Thoracic aorta (tissue), 2 donors: ENCODE measurements at places on chromosomes 3 and 15.

GRCh38 chr3:149968216-149968615 lies 2.5 kb downstream of the PFN2 start:
- peaks cover 5% of the 10 kb centered on the region for H3K36me3 ChIP-seq
- H3K27ac ChIP-seq, result peak overlapping the region; percentile 98
- H3K27me3 ChIP-seq, result no peaks in the 10 kb centered on the region
- H3K4me3 ChIP-seq, result peak overlapping the region; percentile 98
- DNase-seq, result no peak
- peaks cover 23% of the 10 kb centered on the region for H3K4me1 ChIP-seq

- no peak overlapping the region for H3K4me3 ChIP-seq
- no peak overlapping the region for H3K27ac ChIP-seq
Measured at GRCh38 chr3:2510591-2511145, 412.0 kb downstream of the CNTN4 start.

DNA sequence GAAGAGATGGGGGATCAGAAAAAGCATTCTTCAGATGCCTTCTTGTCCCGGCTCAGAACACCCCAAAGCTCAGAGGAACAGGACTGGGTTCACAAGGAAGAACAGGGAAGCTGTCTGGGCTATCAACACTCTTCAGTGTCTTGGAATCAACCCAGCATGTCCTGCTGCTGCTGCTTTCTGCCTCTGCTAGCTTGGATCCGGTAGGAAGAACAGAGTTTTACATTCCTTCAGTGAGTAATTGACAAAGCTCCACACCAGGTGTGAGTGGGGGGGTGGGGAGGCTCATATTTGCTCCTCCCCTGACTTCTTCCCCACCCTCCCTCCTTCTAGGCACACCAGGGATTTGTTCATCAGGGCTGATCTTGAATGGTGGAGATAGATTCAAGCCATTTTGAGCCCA lies 13.1 kb upstream of the ETV5 start:
- no peaks in the 10 kb centered on the region for H3K36me3 ChIP-seq
- DNase-seq, result no peak
- peaks cover 3% of the 10 kb centered on the region for H3K4me1 ChIP-seq
- no peak overlapping the region for H3K27ac ChIP-seq

DNA sequence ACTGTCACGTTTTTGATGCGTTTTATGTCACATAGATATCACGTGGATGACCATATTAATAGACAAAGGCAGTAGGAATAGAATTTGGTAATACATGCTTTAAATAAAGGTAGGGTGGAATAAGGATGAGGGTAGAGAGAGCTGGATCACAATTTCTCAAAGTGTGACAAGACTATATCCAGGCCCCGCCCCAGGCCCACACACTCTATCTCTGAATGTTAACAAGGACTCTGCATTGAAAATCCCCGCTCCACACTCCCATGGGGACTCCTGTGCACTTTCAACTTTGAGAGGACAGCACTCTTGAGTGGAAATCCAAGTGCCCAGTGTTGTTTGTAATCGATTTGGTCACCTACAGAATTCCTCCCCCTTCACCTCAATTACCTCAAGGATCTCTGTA lies 31.4 kb downstream of the ETV5 start:
- H3K27ac ChIP-seq, result no peak overlapping the region
- DNase-seq, result no peak
- no peak overlapping the region for H3K4me3 ChIP-seq

GRCh38 chr3:44031387-44032380 lies 210.0 kb upstream of the TOPAZ1 start:
- H3K4me1 ChIP-seq, result no peaks in the 10 kb centered on the region
- H3K36me3 ChIP-seq, result no peaks in the 10 kb centered on the region
- H3K4me3 ChIP-seq, result no peak overlapping the region
- no peak for DNase-seq
- no peaks in the 10 kb centered on the region for H3K27me3 ChIP-seq
- H3K27ac ChIP-seq, result no peak overlapping the region

- peaks cover 8% of the 10 kb centered on the region for H3K4me1 ChIP-seq
- H3K4me3 ChIP-seq, result no peak overlapping the region
Measured at GRCh38 chr3:134477002-134477401, 8.8 kb downstream of the ANAPC13 start.

DNA sequence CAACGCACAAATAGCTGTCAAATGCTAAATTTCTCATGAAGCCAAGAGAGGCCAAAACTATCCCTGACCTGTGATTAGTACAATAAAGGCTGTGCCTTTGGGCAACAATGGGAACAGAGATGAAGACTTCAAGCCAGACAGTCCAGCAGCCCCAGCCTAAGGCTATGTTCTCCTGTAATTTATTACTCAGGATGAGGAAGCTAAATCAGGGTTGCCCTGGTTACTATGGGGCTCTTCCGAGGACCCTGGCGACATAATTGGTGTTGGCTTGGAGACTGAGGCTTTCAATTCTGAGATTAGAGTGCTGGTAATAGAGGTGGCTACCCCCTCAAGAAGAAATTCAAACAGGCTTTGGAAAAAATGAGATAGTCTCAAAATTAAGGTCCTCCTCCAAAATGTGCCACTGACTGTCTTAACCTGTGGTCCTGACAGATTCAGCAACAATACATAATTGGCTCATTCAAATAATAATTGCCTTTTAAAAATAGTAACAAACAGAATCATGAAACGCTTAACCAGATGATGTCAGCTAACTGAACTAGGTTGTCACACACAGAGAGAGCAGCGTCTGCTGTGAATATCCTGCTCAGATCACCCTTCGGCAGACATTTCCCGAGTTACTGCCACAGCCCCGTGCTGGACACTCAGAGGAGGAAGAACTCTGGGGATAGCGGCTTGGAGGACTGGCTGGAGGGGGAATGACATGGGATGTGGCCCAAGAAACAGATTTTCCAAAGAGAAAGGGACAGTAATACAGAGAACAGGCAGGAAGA lies 43.0 kb downstream of the NSMCE3 start:
- no peak overlapping the region for H3K27ac ChIP-seq
- H3K4me3 ChIP-seq, result no peak overlapping the region
- H3K4me1 ChIP-seq, result no peaks in the 10 kb centered on the region
- no peaks in the 10 kb centered on the region for H3K36me3 ChIP-seq

DNA sequence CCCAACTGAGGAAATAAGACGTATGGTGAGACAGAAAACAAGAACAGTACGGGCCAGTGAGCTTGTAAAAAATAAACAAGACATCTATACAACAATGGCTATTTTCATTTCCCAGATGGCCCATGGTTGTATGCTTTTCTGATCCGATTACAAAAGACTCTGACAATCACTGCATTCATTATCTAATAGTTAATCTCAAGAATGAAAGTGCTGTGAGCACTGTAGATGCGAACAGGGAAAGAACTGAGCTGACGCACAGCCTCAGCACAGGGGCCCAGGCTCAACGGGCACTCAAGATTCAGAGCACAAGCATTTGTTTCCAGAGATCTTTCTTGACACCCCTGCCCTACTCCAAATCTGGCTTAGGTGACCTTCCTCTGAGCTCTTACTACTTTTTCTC lies 6.9 kb downstream of the MTMR10 start:
- no peak overlapping the region for H3K27ac ChIP-seq
- peak overlapping the region; percentile 6 for H3K4me3 ChIP-seq
- no peaks in the 10 kb centered on the region for H3K36me3 ChIP-seq
- no peaks in the 10 kb centered on the region for H3K27me3 ChIP-seq

GRCh38 chr3:38545550-38545949 lies 49.4 kb downstream of the EXOG start:
- no peaks in the 10 kb centered on the region for H3K4me1 ChIP-seq
- no peak overlapping the region for H3K27ac ChIP-seq
- DNase-seq, result no peak
- no peaks in the 10 kb centered on the region for H3K27me3 ChIP-seq

GRCh38 chr3:4001976-4002375 lies 202.7 kb downstream of the LRRN1 start:
- no peak overlapping the region for H3K4me3 ChIP-seq
- no peak for DNase-seq
- H3K36me3 ChIP-seq, result no peaks in the 10 kb centered on the region
- no peaks in the 10 kb centered on the region for H3K4me1 ChIP-seq

GRCh38 chr15:47908950-47909670 lies 191.8 kb downstream of the SEMA6D start:
- peaks cover 3% of the 10 kb centered on the region for H3K4me1 ChIP-seq
- no peaks in the 10 kb centered on the region for H3K36me3 ChIP-seq
- no peak overlapping the region for H3K27ac ChIP-seq
- no peak for DNase-seq

DNA sequence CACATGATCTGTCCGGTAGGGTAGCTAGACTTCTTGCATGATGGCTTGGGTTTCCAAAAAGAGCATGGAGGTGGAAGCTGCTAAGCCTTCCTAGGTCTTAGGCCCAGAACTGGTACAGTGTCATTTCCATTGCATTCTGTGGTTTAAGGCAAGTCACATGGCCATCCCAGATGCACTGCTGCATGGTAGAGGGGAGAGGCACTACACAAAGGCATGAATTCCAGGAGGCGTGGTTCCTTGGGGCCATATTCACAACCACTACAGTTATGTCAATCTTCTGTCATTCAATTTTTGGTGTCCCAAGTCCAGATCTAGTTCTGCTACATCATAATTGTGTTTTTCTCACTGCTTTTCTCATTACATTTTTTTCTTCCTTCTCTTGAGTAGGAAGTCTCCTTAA lies 122.2 kb upstream of the CHRM5 start:
- no peaks in the 10 kb centered on the region for H3K27me3 ChIP-seq
- no peaks in the 10 kb centered on the region for H3K4me1 ChIP-seq
- H3K27ac ChIP-seq, result no peak overlapping the region
- H3K4me3 ChIP-seq, result no peak overlapping the region
- DNase-seq, result no peak

- DNase-seq, result no peak
- no peaks in the 10 kb centered on the region for H3K4me1 ChIP-seq
- no peak overlapping the region for H3K4me3 ChIP-seq
- no peaks in the 10 kb centered on the region for H3K27me3 ChIP-seq
- no peak overlapping the region for H3K27ac ChIP-seq
Measured at GRCh38 chr3:89908711-89909213, 801.3 kb downstream of the EPHA3 start.

DNA sequence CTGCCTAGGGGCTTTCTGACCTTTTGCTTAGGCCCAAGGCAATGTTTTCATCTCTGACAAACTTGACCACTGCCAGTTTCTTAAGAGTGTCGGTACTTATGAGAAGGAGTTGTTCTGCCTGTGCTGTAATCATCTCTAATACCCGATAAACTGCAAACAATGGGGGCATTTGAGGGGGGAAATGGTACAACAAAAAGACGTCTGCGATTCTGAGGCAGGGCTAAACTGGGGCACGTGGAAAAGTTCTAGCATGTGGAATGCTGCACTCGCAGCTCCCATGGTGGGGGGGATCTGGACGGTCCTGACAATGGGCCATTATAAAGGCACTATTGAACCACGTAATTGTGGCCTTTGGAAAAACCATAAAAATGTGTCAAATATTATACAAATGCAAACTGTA lies 73.1 kb upstream of the SAMMSON start:
- no peak overlapping the region for H3K4me3 ChIP-seq
- H3K27ac ChIP-seq, result no peak overlapping the region
- peaks cover 9% of the 10 kb centered on the region for H3K4me1 ChIP-seq
- no peaks in the 10 kb centered on the region for H3K36me3 ChIP-seq

GRCh38 chr15:72961346-72961745 lies 90.9 kb upstream of the NEO1 start:
- no peak overlapping the region for H3K4me3 ChIP-seq
- no peaks in the 10 kb centered on the region for H3K4me1 ChIP-seq
- no peaks in the 10 kb centered on the region for H3K36me3 ChIP-seq
- no peak overlapping the region for H3K27ac ChIP-seq
- H3K27me3 ChIP-seq, result no peaks in the 10 kb centered on the region

- no peaks in the 10 kb centered on the region for H3K4me1 ChIP-seq
- H3K4me3 ChIP-seq, result no peak overlapping the region
- no peak overlapping the region for H3K27ac ChIP-seq
- H3K27me3 ChIP-seq, result no peaks in the 10 kb centered on the region
- no peak for DNase-seq
- peaks cover 42% of the 10 kb centered on the region for H3K36me3 ChIP-seq
Measured at GRCh38 chr3:4814305-4814903, 164.8 kb upstream of the BHLHE40 start.

DNA sequence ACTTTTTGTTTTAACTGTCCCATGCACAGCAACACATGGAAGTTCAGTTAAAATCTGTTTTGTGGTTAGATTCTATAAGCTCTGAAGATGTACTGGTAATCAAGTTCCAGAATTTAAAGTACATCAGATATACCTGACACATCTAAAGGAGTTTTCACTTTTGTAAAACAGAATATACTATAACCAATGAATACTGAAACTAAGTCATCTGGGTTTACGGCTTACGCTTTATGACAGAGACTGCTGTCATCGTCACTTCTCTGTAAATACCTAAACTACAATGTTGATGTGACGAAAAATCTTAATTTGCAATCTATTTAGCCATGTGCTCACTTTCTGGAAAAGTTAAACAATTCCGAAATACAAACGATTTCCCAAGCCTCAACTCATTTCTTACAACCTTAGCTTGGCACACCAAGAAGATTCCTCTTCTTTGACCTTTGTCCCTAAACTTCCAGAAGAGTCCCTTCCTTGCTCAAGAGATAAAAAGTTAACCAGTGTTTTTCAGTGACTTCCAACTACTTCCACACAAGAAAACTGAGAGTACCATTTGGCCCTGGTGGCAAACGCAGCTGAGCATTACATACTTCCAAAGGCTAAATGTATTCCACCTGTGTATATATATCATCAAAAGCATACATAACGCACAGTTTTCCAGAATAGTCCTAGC lies 56.8 kb upstream of the NEK10 start:
- H3K36me3 ChIP-seq, result peaks cover 2% of the 10 kb centered on the region
- peaks cover 6% of the 10 kb centered on the region for H3K4me1 ChIP-seq
- H3K27me3 ChIP-seq, result no peaks in the 10 kb centered on the region
- no peak overlapping the region for H3K4me3 ChIP-seq
- H3K27ac ChIP-seq, result no peak overlapping the region
- no peak for DNase-seq

- peaks cover 99% of the 10 kb centered on the region for H3K4me1 ChIP-seq
- no peaks in the 10 kb centered on the region for H3K27me3 ChIP-seq
- H3K27ac ChIP-seq, result peak overlapping the region; percentile 77
- DNase-seq, result no peak
Measured at GRCh38 chr3:12948891-12949711, 107.7 kb upstream of the RPL32 start.

GRCh38 chr3:50862221-50862620 lies 187.5 kb downstream of the DOCK3 start:
- H3K4me3 ChIP-seq, result no peak overlapping the region
- no peak overlapping the region for H3K27ac ChIP-seq
- no peaks in the 10 kb centered on the region for H3K4me1 ChIP-seq
- no peaks in the 10 kb centered on the region for H3K36me3 ChIP-seq
- H3K27me3 ChIP-seq, result no peaks in the 10 kb centered on the region
- DNase-seq, result no peak
